Kidney (tissue), 22 donors: ENCODE measurements at places on chromosomes 16 and 17.
A peak's percentile ranks its signal among the peaks of the same experiment; 100 is the strongest.

DNA sequence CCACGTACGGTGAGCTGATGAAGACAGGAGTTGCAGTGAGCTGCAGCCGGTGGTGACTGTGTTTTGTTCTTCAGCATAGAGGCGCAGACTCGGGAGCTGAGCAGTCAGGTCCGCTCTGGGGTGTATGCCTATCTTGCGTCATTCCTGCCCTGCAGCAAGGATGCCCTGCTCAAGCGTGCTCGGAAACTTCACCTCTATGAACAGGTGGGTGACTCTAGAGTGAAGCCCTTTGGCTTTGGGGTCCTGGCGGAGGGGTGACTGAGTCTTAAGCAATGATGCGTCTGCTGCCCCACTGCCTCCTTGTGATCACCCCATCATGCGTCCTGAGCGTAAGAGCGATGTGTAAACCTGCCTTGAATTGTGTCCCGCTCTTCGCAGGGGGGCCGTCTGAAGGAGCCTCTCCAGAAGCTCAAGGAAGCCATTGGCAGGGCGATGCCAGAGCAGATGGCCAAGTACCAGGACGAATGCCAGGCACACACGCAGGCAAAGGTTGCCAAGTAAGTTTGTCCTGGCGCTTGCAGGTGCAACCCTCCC, 22.9 kb downstream of the UBN1 start:
- no peak for DNase-seq

- no peak for DNase-seq
Observed at GRCh38 chr16:4780235-4780634, 7.9 kb downstream of the SEPTIN12 start.

- DNase-seq = peak; percentile 63
Observed at GRCh38 chr17:4480929-4481898, 17.5 kb upstream of the SPNS2 start.

- DNase-seq = no peak
Observed at GRCh38 chr17:74157366-74157765, 46.1 kb upstream of the RPL38 start.

- DNase-seq = no peak
Observed at GRCh38 chr17:4199818-4200402, 56.9 kb downstream of the CYB5D2 start.

GRCh38 chr17:57368637-57369336, 112.5 kb downstream of the MSI2 start:
- no peak for DNase-seq

DNA sequence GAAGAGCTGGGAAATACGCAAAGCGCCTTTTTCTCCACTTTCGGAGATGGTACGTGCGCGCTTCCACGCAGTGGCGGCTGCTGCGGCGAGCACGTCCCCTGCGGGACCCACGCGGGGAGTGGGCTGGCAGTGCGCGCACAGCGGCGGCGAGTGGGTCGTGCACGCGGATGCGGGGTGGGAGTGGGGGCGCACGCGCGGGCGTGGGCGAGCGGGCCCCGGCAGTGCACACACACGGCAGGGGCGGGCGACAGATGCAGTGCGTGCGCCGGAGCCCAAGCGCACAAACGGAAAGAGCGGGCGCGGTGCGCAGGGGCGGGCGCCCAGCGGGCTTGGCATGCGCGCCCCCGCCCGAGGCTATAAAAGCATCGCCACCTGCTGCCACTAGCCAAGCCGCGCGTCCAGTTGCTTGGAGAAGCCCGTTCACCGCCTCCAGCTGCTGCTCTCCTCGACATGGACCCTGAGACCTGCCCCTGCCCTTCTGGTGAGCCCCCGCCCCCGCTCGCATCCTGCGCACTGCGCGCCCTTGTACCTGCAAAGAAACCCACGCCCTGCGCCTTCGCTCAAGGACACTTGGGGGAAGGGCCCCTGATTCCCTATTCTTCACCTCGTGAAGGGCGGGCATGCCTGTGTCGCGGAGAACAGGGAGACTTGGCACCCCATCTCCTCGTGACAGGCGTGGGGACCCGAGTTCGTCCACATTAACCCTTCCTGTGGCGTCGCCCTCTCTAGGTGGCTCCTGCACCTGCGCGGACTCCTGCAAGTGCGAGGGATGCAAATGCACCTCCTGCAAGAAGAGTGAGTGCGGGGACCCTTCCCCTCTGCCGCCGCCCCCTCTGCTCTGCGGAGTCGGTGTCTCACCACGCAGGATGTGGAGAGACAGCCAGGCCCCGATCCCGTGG, at the start of gene MT3:
Gene MT3 (plus strand): TSS at position 388 of the 899 bp plus-strand sequence. CDS start 63 bp downstream, at position 451.
- DNase-seq = no peak

DNA sequence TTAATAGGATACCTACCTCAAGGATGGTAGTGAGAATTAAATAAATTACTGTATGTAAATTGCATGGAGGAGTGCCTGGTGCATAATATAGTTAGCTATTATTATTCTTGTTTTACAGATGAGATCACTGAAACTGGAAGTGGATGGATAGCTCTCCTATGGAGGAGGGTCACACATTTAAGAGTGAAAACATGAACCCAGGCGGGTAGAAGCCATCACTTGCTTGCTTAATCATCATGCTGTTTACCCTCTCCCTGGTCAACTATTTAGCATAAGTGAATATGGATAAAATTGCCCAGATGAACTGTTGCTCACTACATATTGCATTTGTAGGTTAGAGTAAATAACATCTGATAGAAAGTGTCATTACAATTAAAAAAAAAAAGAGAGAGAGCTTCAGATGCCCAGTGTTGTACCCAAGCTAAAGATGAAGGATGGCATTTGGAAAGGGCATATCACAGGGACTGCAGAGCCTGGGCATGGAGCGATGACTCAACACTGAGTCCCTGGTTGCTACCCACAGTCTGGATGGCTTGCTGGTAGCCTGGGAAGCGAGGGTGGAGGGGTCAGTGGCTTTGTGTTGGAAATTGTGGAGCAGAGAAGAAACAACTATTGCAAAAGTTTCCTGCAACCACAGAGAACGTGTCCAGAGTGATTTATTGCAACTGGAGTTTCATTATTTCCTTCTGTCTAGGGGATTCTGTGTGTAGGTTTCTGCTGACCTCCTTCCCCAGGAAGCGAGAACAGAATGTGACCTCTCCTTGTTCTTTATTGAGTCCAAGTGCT, 414.4 kb downstream of the SHISA9 start:
- no peak for DNase-seq

GRCh38 chr17:12853921-12854320, 64.6 kb downstream of the ARHGAP44 start:
- no peak for DNase-seq

DNA sequence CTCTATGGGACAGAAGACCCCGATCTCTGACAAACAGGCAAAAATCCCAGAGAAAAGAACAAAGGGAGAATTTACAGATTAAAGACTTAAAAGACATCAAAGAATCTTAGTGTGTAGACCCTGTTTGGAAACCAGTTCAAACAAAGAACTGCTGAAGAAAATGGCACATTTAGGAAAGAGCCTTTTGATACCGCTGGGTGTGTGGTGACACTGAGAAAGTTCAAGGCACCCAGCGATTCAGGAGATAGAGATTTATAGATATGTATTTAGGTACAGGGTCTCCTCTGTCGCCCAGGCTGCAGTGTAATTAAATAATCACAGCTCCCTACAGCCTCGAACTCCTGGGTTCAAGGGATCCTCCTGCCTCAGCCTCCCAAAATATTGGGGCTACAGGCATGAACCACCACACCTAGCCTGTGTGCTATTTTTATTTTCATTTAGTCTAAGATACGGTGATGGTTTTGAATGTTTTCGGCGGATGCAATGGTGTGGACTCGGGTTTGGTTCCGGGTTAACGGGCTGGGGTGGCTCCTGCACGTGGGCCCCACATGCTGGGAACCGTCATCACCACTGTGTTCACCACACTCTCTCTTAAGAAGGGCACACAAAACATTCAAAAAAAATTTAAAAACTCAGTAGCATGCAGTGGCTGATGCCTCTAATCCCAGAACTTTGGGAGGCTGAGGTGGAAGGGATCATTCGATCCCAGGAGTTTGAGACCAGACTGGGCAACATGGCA, 114.0 kb downstream of the ZNF778 start:
- no peak for DNase-seq

- no peak for DNase-seq
Observed at GRCh38 chr17:46826116-46826515, 7.6 kb upstream of the WNT3 start.

DNA sequence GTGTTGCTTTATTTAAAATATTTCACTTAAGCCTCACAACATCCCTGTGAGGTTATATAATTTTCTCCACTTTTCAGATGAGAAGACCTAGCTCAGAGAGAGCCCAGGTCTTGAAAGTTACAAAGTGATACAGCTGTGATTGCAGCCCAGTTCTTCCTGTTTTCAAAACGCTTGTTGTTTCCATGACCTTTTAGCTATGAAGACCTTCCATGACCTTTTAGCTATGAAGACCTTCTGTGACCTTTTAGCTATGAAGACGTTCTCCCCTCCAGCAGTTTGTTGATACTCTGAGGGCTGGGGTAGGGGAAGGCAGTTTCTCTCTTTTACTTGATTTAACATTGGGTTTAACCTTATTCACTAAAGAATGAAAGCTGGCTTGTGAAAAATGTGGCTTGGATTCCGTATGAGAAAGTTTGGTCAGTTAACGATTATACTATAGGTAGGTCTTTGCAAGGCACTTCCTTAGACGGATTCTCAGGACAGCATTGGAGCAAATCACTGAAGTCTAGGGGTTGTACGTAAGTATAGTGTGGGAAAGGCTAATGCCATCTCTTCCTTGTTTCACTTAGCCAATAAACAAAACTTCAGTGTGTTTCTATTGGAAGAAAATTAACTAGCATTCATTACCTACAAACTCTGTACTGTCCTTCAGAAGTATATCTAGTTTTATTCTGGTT, 20.7 kb downstream of the PHKB start:
- DNase-seq = no peak

DNA sequence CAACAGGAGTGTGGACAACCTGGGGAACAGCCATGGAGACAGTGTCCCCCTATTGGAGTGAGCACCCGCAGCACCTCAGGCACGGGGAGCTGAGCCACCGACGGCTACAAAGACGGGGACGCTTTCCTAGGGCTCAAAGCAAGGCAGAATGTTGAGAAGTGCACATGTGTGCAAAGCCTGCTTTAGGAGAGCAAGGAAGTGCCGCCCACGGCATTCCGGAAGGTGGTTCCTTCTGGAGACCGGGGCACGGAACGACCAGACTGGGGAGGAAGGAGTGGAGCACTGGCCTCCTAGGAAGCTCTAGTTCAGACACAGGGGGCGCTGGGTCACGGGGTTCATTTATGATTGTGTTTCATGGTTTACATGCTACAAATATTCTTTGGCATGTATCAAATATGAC, 52.2 kb downstream of the TBC1D16 start:
- no peak for DNase-seq

DNA sequence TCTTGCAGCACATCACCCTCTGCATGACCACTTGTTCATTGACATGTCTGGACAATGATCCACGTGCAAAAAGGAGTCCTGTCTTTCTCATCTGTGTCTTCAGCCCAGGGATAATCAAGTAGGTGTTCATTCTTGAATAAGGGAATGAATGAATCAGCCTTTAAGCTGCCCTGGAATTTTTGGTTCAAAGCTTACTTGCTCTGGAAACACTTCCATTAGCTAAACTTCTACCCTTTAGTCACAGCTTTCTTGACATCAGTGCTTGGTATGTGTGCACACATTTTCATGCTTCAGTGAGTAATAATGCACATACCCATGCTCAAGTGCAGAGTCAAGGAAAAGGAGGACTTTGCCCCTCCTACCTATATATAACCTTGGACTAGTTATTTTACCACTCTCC, 103.0 kb upstream of the CDH13 start:
- no peak for DNase-seq

GRCh38 chr17:77892469-77893143, 65.9 kb upstream of the TNRC6C start:
- DNase-seq = no peak

- peak; percentile 77 for DNase-seq
Observed at GRCh38 chr17:40093005-40093579, 7.3 kb downstream of the NR1D1 start.

DNA sequence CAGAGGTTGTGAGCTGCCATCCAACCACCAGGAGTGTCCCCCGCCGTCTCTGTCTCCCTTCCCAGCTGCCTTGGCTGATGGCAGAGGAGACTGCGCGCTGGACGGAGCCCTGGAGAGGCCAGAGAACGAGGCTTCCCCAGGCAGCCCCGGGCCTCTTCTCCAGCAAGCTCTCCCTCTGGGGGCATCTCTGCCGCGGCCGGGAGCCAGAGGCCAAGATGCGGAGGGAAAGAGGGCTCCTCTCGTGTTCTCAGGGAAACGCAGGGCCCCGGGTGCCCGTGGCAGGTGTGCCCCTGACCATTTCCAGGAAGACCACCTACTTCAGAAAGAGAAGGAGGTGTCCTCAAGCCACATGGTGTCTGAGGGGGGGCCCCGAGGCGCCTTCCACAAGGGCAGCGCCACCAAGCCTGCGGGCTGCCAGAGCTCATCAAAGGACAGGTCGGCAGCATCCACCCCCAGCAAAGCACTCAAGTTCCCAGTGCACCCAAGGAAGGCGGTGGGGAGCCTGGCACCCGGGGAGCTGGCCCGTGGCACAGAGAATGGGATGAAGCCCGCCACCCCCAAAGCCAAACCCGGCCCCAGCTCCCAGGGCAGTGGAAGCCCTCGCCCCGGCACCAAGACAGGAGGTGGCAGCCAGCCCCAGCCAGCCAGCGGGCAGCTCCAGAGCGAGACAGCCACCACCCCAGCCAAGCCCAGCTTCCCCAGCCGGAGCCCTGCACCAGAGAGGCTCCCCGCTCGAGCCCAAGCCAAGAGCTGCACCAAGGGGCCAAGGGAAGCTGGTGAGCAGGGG, 14.8 kb upstream of the ZFPM1 start:
- no peak for DNase-seq

DNA sequence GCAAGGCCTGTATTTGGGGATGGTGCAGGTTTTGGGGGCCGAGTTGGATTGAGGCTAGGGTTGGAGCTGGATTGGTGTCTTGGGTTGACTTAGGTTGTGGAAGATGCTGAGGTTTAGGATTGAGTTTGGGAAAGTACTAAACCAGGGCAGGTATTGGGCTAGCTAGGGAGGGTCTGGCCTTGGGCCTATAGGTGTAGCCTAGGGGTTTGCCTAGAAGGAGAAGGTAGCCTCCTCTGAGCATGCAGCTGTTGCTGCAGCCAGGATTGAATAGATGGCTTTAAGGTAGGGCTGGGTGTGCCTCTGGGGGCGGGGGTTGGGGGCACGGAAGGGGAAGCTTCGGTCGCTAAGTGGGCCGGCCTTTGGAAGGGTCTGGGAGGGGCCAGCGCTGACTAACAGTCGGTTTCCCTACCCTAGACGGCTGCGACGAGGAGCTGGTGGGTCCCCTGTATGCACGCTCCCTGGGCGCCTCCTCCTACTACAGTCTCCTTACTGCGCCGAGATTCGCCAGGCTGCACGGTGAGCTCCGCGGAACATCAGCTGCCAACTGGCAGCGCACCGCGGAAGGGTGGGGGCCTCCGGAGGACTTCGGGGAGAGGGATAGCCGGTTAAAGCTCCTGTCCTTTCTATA, 1.2 kb downstream of the CNTNAP1 start:
- no peak for DNase-seq

DNA sequence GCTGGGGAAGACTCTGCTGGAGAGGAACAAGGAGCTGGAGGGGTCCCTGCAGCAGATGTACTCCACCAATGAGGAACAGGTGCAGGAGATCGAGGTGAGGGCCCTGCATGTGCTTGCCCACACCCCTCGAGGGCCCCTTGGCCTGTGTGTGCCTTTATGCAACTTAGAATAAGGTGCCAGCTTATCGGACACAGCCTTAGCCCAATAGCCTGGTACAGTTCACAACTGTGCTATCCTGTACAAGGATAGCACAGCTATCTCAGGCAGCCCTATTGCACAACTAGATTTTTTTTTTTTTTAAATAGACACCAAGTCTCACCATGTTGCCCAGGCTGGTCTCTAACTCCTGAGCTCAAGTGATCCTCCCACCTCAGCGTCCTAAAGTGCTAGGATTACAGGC, 12.1 kb downstream of the CDR2L start:
- DNase-seq = no peak
